Astrocyte (in vitro differentiated cells and primary cell): ENCODE measurements at places on chromosomes 3 and 15.

GRCh38 chr3:128321418-128321817, 145.3 kb downstream of the DNAJB8 start:
- no peak for DNase-seq

- no peak for DNase-seq
These were observed 9.7 kb downstream of the APH1B start for GRCh38 chr15:63287109-63287508.

DNA sequence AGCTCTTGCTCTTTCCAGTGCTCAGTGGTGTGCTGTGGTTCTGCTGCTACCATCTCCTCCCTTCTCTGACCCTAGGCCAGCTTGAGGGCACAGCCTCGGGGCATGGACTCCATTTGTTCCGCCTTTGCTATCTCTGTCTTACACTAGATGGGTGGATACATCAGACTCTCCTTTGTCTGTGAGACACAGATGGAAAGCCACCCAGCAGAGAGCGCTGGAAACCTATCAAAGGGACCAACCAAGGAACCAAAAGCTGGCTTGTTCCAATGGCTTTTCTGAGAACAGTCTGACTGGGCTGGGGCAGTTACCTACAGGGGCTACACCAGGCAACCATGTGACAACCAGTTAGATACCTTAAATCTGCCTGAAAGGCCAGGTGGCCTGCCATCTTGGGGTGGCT, 63.8 kb downstream of the NPTN start:
- DNase-seq = no peak

GRCh38 chr3:10981961-10982360, 10.6 kb upstream of the SLC6A1 start:
- peak; percentile 40 for DNase-seq

DNA sequence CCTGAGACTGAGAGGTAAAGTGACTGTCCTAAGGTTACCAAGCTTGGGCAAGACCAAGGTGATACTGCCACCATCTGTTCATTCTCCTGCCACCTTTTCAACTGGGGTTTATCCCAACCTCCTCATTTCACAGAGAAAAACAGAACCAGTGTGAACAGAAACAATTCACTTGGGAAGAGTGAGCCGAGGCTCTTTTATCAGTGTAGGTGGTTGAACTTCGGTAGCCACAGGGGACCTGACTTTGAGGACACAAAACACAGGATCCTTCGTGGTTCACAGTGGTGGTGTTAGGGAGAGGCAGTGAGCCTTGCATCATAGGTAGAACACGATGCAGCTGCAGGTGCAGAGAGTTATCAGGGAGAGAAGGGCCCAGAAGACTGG, 72.8 kb upstream of the ICE2 start:
- DNase-seq = no peak

DNA sequence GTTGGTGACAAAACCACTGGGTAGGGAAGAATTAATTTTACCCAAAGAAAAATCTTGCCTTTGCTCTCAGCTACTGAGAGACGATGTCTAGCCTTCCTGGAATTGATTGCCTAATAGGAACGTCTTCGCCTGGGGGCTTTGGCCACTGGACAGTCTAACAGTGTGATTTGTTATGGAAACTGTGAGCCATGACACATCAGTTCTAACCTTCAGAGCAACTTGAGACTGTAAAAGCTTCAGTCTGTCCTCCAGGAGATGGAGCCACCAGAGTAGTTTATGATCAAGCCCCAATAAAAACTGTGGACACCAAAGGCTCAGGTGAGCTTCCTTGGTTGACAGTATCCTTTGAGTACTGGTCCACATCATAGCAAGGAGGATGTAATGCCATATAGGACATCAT, 235.8 kb upstream of the TMCO5A start:
- DNase-seq = no peak

- peak; percentile 89 for DNase-seq
These were observed at the start of gene MAP2K1 for GRCh38 chr15:66386204-66387123. MAP2K1 (plus strand) TSS chr15:66386912; CDS start chr15:66387348, 436 bp downstream.

DNA sequence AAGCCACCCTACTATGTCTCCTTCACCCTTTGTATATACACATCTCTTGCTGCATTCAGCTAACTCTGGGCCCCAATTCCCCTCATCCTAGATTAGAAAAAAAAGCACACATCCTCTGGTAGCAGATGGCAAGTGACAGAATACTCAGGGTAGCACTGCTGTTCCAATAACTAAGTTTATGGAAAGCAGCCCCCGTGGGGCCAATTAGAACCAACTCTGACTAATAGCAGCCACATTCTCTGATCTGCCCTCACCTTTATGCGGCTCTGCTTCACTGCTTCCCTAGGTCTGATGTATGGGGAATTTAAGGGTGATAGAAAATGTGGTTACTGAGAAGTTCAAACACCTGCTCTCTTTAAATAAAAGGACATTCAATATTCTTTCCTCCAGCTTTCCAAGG, 74.9 kb upstream of the SETMAR start:
- no peak for DNase-seq

GRCh38 chr3:142596726-142597088, 514 bp downstream of the PLS1 start:
- DNase-seq = no peak

- no peak for DNase-seq
These were observed 106.9 kb downstream of the ULK4 start for GRCh38 chr3:41854956-41855355.

DNA sequence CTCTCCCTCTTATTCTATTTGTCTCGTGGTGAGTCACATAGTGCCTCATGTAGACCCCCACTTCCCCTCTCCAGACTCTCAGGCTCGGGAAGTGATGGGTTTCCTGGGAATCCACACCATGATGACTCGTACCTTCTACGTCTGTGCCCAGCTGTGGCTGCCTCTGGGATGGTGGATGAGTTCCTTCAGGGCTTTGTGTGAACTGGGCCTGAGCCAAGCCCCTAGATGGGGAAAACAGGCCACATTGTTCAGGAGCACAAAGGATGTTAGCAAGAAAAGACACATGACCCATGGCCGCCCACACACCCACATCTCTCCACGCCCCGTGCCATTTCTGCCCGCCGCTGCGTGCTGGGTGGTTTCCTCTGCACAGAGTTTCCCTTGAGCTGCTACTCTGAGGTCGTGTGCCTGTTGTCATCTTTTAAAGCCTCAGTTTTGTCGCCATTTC, 10.5 kb downstream of the ISG20 start:
- DNase-seq = peak; percentile 95

GRCh38 chr15:90205886-90206285, 4.8 kb downstream of the SEMA4B start:
- DNase-seq = no peak

- no peak for DNase-seq
These were observed 20.4 kb upstream of the PDCD6IP start for GRCh38 chr3:33777996-33778395.

DNA sequence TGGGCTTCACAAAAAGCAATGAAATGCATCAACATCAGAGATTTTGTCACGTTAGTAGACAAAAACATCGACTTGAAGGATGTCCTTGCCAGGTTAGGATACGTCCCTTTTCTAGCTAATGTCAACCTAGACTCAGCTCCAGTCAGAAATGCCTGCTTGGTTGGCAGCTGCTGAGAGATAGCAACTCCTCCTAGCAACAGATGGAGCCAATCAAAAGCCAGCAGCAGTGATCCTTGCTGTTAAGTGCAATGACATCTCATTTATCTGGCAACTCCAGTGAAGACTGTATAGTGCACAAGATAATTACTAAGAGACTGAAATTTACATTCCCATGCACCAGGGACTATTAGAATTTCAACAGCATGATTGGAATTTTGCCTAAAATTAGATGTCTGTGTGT, 424.1 kb downstream of the FGF12 start:
- DNase-seq = no peak

DNA sequence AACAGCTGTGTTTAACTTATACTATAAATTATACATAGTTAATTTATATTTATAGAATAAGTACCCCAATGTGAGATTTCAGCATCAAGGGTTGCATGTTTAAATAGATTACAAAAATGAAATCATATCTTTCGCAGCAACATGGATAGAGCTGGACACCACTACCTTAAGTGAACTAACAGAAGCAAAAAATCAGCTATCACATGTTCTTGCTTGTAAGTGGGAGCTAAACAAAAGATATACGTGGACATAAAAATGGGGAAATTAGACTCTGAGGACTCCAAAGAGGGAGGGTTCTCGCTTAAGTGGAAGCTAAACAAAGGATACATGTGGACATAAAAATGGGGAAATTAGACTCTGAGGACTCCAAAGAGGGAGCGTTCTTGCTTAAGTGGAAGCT, 626.5 kb upstream of the DPPA4 start:
- DNase-seq = no peak

- DNase-seq = no peak
These were observed 15.8 kb upstream of the ABHD17C start for GRCh38 chr15:80679167-80679803.

- no peak for DNase-seq
These were observed 56.2 kb upstream of the TGFBR2 start for GRCh38 chr3:30550246-30550645.

DNA sequence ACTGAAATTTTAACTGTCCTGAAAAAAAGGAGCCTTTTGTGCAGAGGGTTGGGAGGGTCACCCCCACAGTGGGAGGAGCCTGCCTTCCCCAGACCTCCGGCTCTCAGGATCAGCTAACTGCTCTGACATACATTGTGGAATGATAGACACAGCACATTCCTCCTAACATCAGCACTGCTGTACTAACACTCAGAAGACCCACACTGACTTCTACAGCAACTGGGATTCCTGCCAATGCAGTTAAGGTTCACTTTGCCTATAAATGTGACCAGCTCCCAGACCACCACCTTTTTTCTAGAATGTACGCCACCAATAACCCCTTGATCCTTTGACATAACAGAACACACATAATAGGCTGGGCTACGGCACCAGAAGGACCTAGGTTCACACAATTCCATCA, 3.2 kb downstream of the CPEB1 start:
- no peak for DNase-seq

DNA sequence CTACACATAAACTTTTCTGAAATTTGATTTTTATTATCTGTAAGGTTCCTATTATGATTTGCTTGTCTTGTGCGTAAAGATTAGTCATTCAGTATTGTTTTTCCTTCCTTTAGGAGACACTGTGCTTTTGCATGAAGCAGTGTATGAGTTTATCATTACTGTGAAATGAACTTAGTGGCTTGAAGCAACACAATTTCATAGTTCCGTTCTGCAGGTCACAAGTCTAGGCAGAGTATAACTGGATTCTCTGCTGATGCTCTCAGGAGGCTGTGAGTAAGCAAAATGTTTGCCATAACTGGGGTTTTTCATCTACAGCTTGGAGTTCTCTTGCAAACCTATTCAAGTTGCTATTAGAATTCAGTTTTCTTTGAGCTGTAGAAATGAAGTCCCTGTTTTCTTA, 1136.1 kb downstream of the OTOL1 start:
- no peak for DNase-seq

- peak; percentile 16 for DNase-seq
These were observed 1.4 kb downstream of the ZNF609 start for GRCh38 chr15:64461721-64462162.

DNA sequence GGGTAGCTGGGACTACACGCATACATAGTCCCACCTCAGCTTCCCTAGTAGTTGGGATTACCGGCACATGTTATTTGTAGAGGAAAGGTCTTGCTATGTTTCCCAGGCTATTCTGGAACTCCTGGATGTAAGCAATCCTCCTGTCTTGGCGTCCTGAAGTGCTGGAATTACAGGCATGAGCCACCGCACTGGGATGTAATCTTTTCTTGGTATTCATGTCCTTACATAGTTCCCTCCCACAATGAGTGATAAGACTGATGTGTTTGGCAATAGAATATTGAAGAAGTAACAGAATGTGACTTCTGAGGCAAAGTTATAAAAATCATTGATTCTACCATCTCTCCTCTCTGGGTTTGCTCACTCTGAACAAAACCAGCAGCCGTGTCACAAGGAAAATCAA, 22.7 kb upstream of the ALCAM start:
- peak; percentile 70 for DNase-seq

DNA sequence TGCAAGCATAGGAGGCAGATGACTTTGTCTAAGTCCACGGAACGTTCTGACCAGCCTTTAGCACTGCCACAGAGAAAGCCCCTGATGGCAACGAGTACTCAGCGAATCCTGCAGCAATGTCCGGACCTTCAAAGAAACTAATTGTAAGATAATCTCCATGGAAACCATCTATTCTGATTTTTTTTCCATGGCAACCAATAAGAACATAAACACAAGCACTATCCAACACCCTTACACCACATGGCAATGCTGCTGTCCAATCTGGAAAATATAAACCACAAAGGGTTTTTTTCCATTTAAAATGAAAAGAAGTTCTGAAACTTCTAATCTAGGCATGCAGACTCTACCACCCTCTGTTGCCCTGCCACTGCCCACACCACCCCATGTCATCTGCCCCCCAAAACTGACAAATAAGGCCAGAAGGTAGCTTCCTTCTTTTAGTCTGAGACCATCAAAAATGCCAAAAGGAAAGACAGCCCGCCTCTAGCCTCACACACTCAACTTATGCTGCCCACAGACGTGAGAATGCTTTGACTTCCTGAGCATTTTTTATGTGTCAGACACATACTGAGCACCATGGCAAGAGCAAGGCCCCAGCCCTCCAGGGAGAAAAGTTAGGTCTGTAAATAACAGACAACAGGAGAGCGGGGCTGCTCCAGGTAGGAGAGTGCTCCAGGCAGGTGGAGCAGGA, 44.5 kb downstream of the POC1A start:
- DNase-seq = peak; percentile 52

GRCh38 chr15:38610748-38611147, 46.1 kb upstream of the RASGRP1 start:
- no peak for DNase-seq

- no peak for DNase-seq
These were observed 370.9 kb downstream of the GABRG3 start for GRCh38 chr15:27341780-27342343.

GRCh38 chr15:62799037-62799436, 243.5 kb upstream of the TPM1 start:
- no peak for DNase-seq

- peak; percentile 12 for DNase-seq
These were observed 593.2 kb upstream of the DPPA4 start for GRCh38 chr3:109930582-109930981.

DNA sequence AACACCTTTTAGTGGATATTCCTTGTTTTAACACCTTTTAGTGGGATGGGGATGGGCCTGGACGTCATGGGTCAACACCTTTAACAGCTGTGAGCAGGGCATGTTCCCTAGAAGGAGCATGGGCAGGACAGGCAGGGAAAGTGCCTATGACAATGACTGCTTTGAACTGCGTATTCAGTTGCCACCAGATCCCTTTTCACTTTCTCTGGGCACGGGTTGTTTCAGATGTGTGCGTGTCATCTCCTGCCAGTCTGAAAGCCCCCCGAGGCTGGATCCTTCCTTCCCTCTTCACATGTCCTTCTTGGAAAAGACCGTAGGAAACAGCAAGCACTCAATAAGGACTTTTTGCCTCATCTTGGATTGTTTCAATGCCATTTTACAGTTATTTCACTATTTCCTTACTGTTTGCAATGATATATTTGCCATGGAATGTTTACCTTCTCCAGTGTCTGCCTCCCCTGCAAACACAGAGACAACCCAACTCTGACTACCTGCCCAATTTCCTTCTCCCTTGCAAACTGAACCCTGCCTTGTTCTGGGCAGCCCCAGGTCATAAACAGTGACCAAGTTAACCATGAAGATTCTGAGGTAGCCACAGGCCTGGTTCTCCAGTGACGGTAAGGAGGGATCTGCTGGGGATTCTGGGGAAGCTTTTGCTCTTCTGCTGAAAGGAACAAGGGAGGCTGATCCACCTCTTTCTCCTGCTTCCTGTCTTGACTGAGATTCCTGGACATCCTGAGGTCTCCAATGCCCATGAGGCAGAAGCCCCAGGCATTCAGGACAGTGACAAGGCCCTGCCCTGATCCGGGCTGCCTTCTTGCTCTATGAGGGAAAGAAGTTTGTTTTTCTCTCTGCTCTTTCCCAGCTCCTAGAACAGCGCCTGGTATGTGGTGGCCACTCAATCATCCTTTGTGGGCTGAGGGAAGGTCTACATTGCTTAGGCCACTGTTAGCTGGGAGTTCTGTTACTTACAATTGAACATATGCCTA, 51.8 kb downstream of the NOX5 start:
- DNase-seq = no peak
